Type B pancreatic cell (in vitro differentiated cells): ENCODE measurements at places on chromosomes 6 and 20.

GRCh38 chr6:10271982-10272381 is 142.9 kb downstream of the TFAP2A start:
- DNase-seq: no peak

DNA sequence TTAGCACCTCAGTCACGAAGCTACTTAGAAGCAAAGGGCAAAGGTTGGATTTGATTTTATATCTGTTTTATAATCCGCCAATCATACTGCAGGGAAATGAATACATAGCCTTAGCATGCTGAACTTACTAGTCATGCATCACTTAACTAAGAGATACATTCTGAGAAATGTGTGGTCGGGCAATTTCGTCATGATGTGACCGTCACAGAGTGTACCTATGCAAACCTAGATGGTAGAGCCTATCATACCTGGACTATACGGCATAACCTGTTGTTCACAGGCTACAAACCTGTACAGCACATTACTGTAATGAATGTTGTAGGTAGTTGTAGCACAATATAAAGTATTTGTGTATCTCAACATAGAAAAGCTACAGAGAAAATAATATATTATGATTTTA is 345.2 kb upstream of the RGS17 start:
- no peak for DNase-seq

DNA sequence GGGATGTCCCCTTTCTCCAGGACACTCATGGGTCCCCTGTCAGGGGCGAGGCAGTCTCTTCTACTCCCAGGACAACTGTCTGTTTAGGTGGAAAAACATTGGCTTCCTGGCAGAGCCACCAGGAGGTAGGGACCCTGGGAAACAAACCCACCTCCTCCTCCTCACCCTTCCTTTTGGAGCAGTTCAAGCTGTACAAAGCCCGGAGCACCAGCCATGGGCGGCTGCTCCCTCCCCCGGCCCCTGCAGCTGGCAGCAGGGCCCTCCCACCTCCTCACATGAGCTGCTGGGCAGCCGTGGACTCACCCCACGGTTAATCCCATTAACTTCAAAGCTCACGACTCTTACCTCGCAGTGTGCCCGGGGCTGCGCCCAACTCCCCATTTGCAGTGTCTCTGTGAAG is 48.6 kb downstream of the CDH4 start:
- DNase-seq: no peak

- no peak for DNase-seq
Observed at GRCh38 chr20:63525971-63526370, 5.4 kb downstream of the PPDPF start.

GRCh38 chr20:44117296-44118184 is 69.4 kb downstream of the JPH2 start:
- DNase-seq: no peak

DNA sequence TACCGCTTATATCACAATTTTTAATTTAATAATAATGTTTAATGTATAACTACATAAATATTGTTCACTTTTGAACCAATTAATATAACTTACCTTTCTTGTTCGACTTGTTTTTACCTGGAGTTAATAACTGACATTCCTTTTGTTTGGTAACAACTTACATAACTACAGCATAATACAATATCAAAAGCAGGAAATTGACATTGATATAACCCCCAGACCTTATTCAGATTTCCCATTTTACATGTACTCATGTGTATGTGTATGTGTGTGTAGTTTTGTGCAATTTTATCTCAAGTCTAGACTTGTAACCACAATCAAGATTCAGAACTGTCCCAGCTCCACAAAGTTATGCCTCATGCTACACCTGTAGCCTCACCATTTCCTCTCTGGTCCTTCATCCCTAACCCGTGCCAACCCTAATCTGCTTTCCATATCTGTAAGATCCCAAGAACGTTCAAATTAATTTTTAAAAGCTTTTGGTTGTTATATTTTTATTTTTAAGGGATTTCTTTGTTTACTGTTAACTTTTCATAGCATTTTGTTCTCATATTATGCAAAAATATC is 190.6 kb downstream of the MANEA start:
- DNase-seq: no peak

- no peak for DNase-seq
Observed at GRCh38 chr6:43060034-43060754, 763 bp downstream of the KLC4 start.

DNA sequence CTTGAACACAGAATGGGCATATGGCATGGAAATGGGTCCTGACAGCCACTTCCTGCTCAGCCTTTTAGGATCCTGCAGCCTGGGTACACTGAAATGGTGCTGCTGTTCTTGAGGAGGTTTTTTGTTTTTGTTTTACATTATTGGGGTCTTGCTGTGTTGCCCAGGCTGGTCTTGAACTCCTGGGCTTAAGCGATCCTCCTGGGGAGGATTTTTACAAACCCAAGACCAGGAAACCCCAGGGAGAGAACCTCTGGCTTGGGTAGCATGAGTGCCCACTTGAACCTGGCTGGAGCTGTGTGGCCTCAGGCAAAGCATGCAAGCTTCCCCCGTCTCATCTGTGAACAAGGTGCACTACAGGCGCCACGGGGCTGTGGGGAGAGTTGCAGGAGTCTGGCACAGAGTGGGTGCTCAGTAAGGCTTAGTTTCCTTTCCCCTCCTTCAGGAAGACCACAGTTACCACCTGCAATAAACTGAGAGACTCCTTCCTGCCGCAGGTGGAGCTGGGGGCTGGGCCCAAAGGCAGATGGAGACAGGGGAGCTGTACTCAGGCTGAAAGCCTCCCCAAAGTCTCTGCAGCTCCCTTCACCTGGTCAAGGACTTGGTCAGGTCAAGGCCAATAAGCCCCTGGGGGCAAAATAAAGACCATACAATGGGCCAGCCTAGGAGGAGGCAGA is 1.8 kb downstream of the SLA2 start:
- no peak for DNase-seq

DNA sequence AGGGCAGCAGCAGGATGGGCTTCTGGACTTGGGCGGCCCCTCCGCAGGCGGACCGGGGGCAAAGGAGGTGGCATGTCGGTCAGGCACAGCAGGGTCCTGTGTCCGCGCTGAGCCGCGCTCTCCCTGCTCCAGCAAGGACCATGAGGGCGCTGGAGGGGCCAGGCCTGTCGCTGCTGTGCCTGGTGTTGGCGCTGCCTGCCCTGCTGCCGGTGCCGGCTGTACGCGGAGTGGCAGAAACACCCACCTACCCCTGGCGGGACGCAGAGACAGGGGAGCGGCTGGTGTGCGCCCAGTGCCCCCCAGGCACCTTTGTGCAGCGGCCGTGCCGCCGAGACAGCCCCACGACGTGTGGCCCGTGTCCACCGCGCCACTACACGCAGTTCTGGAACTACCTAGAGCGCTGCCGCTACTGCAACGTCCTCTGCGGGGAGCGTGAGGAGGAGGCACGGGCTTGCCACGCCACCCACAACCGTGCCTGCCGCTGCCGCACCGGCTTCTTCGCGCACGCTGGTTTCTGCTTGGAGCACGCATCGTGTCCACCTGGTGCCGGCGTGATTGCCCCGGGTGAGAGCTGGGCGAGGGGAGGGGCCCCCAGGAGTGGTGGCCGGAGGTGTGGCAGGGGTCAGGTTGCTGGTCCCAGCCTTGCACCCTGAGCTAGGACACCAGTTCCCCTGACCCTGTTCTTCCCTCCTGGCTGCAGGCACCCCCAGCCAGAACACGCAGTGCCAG is at the start of gene TNFRSF6B:
TSS of gene TNFRSF6B (plus strand) at position 25 of the 729 bp plus-strand sequence. CDS start at position 141, 116 bp downstream.
- DNase-seq: no peak

GRCh38 chr6:63883597-63883996 is 248.0 kb downstream of the PHF3 start:
- no peak for DNase-seq

DNA sequence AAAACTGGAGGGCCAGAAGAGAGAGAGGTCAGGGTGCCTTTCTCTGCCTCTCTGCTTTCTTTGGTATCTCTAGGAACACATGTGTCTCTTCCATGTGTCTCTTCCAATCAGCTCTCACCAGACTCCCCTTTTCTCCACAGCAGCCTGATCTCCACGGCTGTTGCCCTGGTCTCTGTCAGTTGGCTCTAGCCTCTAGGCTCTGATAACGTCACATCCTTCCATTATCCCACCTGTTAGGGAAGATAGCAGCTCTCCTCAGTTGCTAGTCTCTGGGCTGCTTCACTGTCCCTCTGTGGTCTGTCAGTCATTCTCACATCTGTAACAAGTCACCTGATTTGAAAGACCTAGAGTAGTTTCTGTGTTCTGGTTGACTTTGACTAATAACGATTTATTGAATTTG is 80.2 kb downstream of the PLCB4 start:
- no peak for DNase-seq

- DNase-seq: no peak
Observed at GRCh38 chr6:124870611-124871459, 91.4 kb upstream of the RNF217 start.

DNA sequence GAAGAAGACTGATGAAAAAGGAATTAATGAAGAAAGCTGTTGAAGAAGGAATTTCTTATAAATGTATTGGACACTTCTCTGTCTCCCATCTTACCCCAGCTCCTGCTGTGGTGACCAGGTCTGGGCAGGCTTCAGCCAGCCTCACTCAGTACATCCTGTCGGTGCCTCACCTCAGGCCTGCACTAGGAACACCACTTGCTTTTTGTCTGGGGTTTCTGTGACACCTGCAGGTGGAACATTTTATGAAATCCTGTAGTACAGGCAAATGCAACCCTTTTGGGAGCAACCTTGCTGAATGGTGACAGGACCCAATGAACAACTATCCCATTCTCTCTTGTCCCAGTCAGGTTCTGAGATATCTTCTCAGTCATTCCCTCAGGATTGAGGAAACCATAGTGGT is 129.7 kb downstream of the PRDM13 start:
- DNase-seq: no peak

GRCh38 chr6:152229330-152229729 is 407.8 kb downstream of the SYNE1 start:
- DNase-seq: no peak

- no peak for DNase-seq
Observed at GRCh38 chr6:331622-332521, 39.6 kb downstream of the DUSP22 start.

DNA sequence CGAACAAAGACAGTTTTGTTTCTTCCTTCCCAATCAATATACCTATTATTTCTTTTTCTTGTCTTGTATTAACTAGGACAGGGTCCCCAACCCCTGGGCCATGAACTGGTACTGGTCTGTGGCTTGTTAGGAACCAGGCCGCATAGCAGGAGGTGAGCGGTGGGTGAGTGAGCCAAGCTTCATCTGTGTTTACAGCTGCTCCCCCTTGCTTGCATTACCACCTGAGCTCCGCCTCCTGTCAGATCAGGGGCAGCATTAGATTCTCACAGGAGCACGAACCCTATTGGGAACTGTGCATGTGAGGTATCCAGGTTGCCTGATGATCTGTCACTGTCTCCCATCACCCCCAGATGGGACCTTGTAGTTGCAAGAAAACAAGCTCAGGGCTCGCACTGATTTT is 151.9 kb downstream of the CDKAL1 start:
- DNase-seq: no peak

GRCh38 chr6:108541843-108542759 is 18.6 kb upstream of the FOXO3 start:
- no peak for DNase-seq

DNA sequence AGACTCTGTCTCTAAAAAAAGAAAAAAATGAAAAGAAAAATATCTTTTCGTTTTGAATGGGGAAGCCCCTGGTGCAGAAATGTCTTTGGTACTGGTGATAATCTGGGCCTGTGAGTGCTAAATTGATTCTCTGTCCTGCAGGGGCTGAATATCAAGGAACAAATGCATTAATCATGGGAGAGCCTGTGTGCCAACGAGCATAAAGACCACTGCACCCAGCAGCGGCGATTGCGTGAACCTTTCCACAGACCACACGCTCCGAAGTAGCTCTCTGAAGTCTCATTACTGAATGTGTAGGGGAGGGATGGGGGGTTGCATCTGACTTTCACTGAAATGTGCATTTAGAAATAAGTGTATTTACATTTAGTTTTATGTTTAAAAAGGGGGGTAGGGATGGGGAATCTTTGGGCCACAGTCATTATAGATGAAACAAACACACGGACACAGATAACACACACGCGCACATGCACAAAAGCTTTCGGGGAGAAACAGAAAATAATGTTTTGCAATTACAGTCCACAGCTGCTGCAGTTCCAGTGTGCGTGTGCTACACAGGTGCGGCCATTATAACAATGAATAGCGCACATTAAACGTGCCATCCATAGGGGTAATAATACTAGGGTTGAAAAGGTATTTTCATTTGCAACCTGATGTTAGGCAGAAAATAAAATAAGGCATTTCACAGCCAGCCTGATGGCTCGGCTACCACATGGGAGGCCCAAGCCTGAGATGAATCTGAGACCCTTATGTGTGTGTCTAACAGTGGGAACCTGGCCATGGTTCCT is 154.0 kb downstream of the MBOAT1 start:
- DNase-seq: no peak

- DNase-seq: no peak
Observed at GRCh38 chr20:41276317-41276751, 41.2 kb downstream of the ZHX3 start.

DNA sequence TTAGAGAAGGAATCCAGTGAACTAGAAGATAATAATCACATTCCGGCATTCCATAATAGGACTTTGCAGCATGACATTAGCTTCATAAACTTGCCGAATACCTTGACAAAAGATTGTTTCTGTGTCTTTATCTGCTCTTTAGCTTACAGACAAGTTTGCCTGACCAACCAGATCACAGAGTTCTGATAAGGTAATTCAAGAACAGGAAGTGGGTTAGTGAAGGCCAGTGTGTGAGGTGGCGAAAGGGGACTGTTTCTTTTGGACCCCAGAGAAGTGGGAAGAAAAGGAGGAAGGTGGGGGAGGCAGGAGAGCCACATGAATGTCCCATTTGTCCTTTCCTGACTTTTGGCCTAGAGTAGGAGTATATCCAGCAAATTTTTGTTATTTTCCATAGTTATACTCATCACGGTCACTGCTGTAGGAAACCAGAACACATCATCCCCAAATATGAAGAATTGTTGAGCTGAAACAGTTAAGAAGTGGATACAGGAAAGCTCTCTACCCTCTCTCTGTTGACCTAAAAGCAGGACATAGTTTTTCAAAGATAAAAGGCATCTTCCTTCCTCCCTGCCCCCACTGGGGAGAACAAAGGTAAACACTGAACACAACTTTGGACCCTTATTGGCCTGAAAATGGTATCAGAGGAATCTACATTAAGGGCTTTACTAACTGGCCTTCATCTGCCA is 72.4 kb upstream of the TNFAIP3 start:
- no peak for DNase-seq

- no peak for DNase-seq
Observed at GRCh38 chr6:34901930-34902329, 12.9 kb downstream of the ANKS1A start.

GRCh38 chr6:169965239-169965638 is 213.8 kb downstream of the ERMARD start:
- no peak for DNase-seq
